ENCODE measurements at places on chromosomes 5 and 9. TPM values are rescaled to one million over a fixed set of nuclear protein-coding genes. Genes with fewer than 3 reads are reported as not detected.
A peak's percentile ranks its signal among the peaks of the same experiment; 100 is the strongest.

DNA sequence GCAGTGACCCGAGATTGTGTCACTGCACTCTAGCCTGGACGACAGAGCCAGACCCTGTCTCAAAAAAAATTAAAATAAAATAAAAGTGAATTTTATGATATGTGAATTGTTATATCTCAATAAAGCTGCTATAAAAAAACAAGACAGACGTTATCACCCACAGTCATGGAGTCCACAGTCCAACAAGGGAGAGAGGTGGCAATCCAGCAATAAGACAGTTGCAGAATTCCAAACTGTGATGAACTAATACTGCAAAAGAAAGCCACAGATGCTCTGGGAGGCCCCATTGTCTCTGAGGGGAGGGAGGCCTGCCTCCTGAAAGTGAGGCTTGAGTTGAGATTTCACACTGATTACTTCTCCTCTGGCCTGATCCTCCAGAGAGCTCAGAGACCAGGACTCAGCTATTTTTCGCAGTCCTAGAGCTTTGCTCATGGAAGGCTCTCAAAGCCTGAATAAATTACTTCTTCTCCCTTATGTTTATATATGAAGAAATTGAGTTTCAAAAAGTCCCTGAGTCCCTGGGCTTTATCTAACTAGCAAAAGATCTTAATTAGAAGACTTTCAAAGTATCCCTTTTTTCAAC is 28.0 kb downstream of the CCNJL start:
- H3K27me3 ChIP-seq, result no peaks in the 10 kb centered on the region
- no peak overlapping the region for H3K4me3 ChIP-seq
- H3K27ac ChIP-seq, result no peak overlapping the region
- H3K4me1 ChIP-seq, result peaks cover 27% of the 10 kb centered on the region
- DNase-seq, result no peak
- peaks cover 7% of the 10 kb centered on the region for H3K36me3 ChIP-seq

GRCh38 chr9:76298521-76299144 is 95.6 kb downstream of the RFK start:
- no peaks in the 10 kb centered on the region for H3K4me1 ChIP-seq
- peaks cover 4% of the 10 kb centered on the region for H3K27me3 ChIP-seq
- H3K27ac ChIP-seq, result no peak overlapping the region
- H3K36me3 ChIP-seq, result no peaks in the 10 kb centered on the region
- DNase-seq, result no peak

GRCh38 chr5:158120760-158121159 is 261.8 kb upstream of the CLINT1 start:
- no peak overlapping the region for H3K27ac ChIP-seq
- no peak for DNase-seq
- no peaks in the 10 kb centered on the region for H3K27me3 ChIP-seq
- no peaks in the 10 kb centered on the region for H3K4me1 ChIP-seq
- no peaks in the 10 kb centered on the region for H3K36me3 ChIP-seq

GRCh38 chr5:31844622-31845345 is 205.9 kb downstream of the PDZD2 start:
- DNase-seq, result no peak
- no peak overlapping the region for H3K27ac ChIP-seq
- H3K36me3 ChIP-seq, result no peaks in the 10 kb centered on the region
- no peaks in the 10 kb centered on the region for H3K27me3 ChIP-seq

- no peaks in the 10 kb centered on the region for H3K36me3 ChIP-seq
- H3K27me3 ChIP-seq, result no peaks in the 10 kb centered on the region
- peak overlapping the region; percentile 64 for H3K27ac ChIP-seq
- H3K4me3 ChIP-seq, result no peak overlapping the region
- DNase-seq, result no peak
These were observed 674 bp upstream of the TNFSF15 start for GRCh38 chr9:114806526-114806900.

- H3K4me1 ChIP-seq, result no peaks in the 10 kb centered on the region
- H3K27me3 ChIP-seq, result no peaks in the 10 kb centered on the region
- no peak for DNase-seq
- no peak overlapping the region for H3K27ac ChIP-seq
- H3K36me3 ChIP-seq, result no peaks in the 10 kb centered on the region
- no peak overlapping the region for H3K4me3 ChIP-seq
These were observed 129.3 kb downstream of the KDM4C start for GRCh38 chr9:6887051-6887450.

DNA sequence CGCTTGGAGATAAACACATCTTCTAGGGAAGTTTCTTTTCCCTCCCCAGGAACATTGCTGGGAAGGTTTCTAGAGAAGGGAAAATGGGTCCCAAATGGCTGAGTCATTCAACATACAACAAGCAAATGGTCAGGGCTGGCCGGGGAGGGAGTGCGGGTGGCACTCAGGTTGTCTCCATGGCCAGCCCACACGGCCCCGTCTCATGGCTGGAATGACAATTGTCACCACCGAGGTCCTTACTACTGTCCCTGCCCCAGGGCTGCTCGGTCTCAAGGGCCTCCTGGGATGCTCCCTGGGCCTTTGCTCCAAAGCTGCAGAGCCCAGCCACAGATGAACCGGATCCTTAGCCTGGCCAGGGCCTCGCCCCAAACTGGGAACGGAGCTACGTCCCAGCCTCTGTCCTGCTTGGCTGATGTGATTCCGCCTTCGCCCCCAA is 121.9 kb downstream of the FGF18 start:
- H3K4me3 ChIP-seq, result no peak overlapping the region
- no peaks in the 10 kb centered on the region for H3K36me3 ChIP-seq
- H3K27ac ChIP-seq, result no peak overlapping the region
- H3K4me1 ChIP-seq, result no peaks in the 10 kb centered on the region
- no peak for DNase-seq

- DNase-seq, result peak; percentile 60
- no peaks in the 10 kb centered on the region for H3K27me3 ChIP-seq
- no peaks in the 10 kb centered on the region for H3K4me1 ChIP-seq
- no peak overlapping the region for H3K4me3 ChIP-seq
- H3K27ac ChIP-seq, result no peak overlapping the region
These were observed 780.7 kb downstream of the NR2F1-AS1 start for GRCh38 chr5:92800365-92800764.

- no peaks in the 10 kb centered on the region for H3K4me1 ChIP-seq
- no peaks in the 10 kb centered on the region for H3K27me3 ChIP-seq
- no peak overlapping the region for H3K4me3 ChIP-seq
- no peaks in the 10 kb centered on the region for H3K36me3 ChIP-seq
- H3K27ac ChIP-seq, result no peak overlapping the region
These were observed 93.8 kb upstream of the IL12B start for GRCh38 chr5:159424123-159424522.

GRCh38 chr5:77400645-77401044 is 91.5 kb downstream of the WDR41 start:
- no peaks in the 10 kb centered on the region for H3K27me3 ChIP-seq
- H3K27ac ChIP-seq, result no peak overlapping the region
- no peak overlapping the region for H3K4me3 ChIP-seq
- DNase-seq, result no peak

- peaks cover 6% of the 10 kb centered on the region for H3K27me3 ChIP-seq
- H3K36me3 ChIP-seq, result no peaks in the 10 kb centered on the region
- no peak overlapping the region for H3K27ac ChIP-seq
- no peaks in the 10 kb centered on the region for H3K4me1 ChIP-seq
- no peak for DNase-seq
These were observed 34.1 kb downstream of the ZMAT2 start for GRCh38 chr5:140734354-140734753.

SPATA31D4 gene
- not detected for total RNA-seq

TAF11L5 gene
- not detected for total RNA-seq

FOXD1 gene
- total RNA-seq, result 0.20 TPM

NIM1K gene
- not detected for total RNA-seq

CBY3 gene
- not detected for total RNA-seq
